Occipital lobe (tissue), 3 donors: ENCODE measurements at places on chromosomes 2 and 18. TPM values are rescaled to one million over a fixed set of nuclear protein-coding genes. Genes with fewer than 3 reads are reported as not detected.

The FNDC4 gene
- total RNA-seq, result 41.3 TPM

The PELI1 gene
- total RNA-seq, result 88.9 TPM

The GPR17 gene
- total RNA-seq, result 6.1 TPM

The KCNK3 gene
- 3.6 TPM for total RNA-seq

The PLEKHH2 gene
- 8.4 TPM for total RNA-seq

The RGPD8 gene
- 39.3 TPM for total RNA-seq

The GALNT5 gene
- 0.16 TPM for total RNA-seq

The SKA1 gene
- 2.3 TPM for total RNA-seq
